ENCODE measurements at places on chromosomes 16 and 17. TPM values are rescaled to one million over a fixed set of nuclear protein-coding genes. Genes with fewer than 3 reads are reported as not detected.

CD79B gene
- 0.10 TPM for total RNA-seq

LLGL2 gene
- not detected for total RNA-seq

KRT35 gene
- total RNA-seq = not detected

CDH15 gene
- total RNA-seq = not detected

NXN gene
- total RNA-seq = 3.5 TPM

CLEC10A gene
- total RNA-seq = not detected

ATP2A3 gene
- total RNA-seq = 0.03 TPM

UBFD1 gene
- total RNA-seq = 89.2 TPM

EVPLL gene
- total RNA-seq = not detected

NPIPA1 gene
- total RNA-seq = 16.3 TPM

KCNJ16 gene
- total RNA-seq = not detected

HCRT gene
- total RNA-seq = not detected

HAGHL gene
- total RNA-seq = 27.2 TPM

PDE6G gene
- 0.35 TPM for total RNA-seq

GUCY2D gene
- not detected for total RNA-seq

CD300LD gene
- total RNA-seq = not detected

NUDT21 gene
- 404 TPM for total RNA-seq

HOXB6 gene
- total RNA-seq = 19.2 TPM

GRAP gene
- total RNA-seq = 0.11 TPM

HOXB9 gene
- total RNA-seq = 25.1 TPM

PRSS8 gene
- total RNA-seq = not detected

CES4A gene
- total RNA-seq = not detected
